ENCODE measurements at places on chromosomes 2 and 18.

- DNase-seq = no peak
These were observed 21.2 kb upstream of the IL1A start for GRCh38 chr2:112805542-112805941.

- DNase-seq = no peak
These were observed 137.1 kb downstream of the VWC2L start for GRCh38 chr2:214547931-214548330.

GRCh38 chr2:26144953-26145680 lies 27.8 kb upstream of the GAREM2 start:
- DNase-seq = peak; percentile 0

- no peak for DNase-seq
These were observed 37.2 kb downstream of the AQP12A start for GRCh38 chr2:240728827-240729226.

DNA sequence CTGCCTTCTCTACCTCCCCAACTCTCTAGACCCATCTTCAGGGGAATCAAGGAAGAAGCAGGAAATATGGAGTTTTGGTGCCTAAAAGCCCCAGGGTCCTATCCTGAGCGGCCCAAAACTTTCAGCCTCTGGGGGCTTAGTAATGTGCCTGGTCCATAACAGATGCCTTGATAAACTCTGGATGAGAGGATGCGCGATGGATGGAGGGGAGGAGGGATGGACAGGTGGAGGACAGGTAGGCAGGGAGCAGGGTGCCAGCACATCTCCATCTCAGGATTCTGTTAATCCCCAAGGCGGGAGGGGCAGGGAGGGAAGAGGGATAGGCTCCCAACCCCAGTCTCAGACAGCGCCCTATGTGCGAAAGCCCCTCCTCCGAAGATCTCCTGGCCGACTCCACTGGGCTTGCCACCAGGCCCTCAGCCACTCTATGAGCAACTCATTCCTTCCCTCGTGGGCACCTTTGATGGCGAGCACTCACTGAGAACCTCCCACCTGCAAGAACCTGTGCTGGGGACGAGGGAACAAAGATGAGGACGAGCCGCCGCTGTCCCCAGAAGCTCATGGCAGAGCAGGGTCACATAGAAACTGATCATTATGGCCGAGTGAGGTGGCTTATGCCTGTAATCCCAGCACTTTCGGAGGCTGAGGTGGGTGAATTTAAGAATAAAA lies 23.1 kb downstream of the HS1BP3 start:
- DNase-seq = no peak

GRCh38 chr2:66461664-66462500 lies 27.0 kb downstream of the MEIS1 start:
- no peak for DNase-seq

- no peak for DNase-seq
These were observed 32.0 kb downstream of the EMILIN2 start for GRCh38 chr18:2878656-2879330.

DNA sequence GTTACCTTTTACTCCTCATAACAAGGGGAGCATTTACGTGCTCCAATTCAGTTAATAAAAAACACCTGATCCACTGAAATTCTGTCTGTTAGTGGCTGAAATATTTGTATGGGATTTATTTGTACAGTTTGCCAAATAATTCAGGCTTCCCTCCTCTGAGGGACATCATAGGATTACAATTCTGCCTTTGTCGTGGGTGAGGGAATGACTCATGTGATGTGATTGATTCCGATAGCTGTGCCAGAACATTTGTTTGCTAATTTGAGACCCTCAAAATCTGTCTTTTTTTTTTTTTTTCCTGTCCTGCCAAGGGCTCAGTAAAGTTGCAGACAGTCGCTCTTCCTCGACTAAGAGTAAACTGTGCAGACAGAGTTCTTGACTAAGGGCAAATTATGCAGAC lies 612.6 kb upstream of the CDH2 start:
- no peak for DNase-seq

DNA sequence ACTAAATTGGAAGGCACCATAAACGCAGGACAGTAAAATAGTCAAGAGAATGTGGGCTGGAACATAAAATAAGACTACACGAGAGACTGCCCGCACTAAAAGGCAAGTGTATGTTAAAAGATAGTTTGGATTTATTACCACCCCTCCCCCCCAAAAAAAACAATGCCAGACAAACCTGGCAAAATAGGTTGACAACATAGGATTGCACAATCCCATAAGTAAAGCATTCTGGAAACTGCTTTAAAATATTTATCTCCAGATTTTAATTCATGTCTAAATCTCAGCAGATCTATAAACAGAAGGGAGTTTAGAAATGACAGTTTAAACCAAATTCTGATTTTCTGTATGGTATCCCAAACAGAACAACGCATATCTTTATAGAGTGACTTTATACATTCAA lies 455.1 kb downstream of the ERBB4 start:
- DNase-seq = no peak

GRCh38 chr2:221569425-221569845 lies 2.7 kb downstream of the EPHA4 start:
- DNase-seq = no peak

- no peak for DNase-seq
These were observed 298.2 kb upstream of the COL3A1 start for GRCh38 chr2:188676010-188676400.

- DNase-seq = no peak
These were observed 55.5 kb upstream of the HS6ST1 start for GRCh38 chr2:128374001-128374710.

DNA sequence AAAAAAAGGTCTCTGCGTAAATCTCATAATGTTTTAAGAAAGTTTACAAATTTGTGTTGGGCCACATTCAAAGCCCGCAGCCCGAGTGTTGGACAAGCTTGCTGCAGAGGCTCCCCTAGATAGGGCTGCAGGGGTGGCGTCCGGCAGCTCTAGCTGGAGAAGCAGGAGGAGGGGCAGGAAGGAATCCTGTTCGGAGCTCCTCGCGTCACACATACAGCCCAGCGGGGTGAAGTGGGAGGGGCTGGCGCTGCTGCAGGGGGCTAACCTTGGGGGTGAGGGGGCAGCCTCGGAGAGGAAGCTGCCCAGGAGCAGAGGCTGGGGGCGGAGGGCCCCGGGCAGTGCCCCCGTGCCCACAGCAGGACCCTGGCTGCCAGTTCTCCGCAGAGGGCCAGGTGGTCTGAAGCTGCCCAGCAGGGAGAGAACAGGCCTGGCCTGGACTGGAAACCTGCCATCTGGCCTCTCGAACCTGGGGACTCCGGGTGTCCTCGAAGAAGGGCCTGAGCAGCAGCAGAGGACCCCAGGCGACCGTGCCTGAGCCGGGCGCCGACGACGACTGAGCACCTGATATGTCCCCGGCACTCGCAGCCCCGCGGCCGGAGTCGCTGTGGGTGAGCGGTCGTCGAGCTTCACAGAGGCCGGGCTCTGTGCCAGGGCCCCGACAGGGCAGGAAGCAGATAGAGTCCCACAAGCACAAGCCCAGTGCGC lies 2.6 kb upstream of the GPR35 start:
- DNase-seq = no peak
